Activated naive CD4-positive, alpha-beta T cell treated with anti-CD3 and anti-CD28 coated beads for 36 hours (primary cell): ENCODE measurements at places on chromosomes 2 and 18.

DNA sequence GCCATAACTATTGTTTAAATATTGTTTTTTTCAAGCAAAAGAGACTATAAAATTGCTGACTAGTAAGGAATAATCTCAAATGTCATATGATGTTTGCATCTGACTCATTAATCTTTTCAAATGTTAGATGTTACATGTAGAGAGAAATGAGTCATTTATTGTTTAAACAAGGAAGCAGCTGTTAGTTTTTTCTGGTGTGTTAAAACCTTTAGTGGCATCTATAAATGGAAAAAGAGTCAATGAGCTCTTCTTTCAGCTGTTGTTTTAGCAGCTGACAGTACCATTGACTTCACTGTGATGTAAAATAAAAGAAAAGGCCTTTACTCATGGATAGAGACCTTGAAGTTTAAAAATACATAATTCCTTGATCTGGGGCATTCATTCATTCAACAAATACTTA lies 1.8 kb upstream of the KLHL41 start:
- no peak overlapping the region for H3K27ac ChIP-seq
- H3K4me1 ChIP-seq: peaks cover 1% of the 10 kb centered on the region
- no peak for DNase-seq
- peaks cover 12% of the 10 kb centered on the region for H3K36me3 ChIP-seq
- H3K4me3 ChIP-seq: no peak overlapping the region

- DNase-seq: no peak
- H3K36me3 ChIP-seq: no peaks in the 10 kb centered on the region
- H3K27ac ChIP-seq: no peak overlapping the region
- peaks cover 16% of the 10 kb centered on the region for H3K4me1 ChIP-seq
- H3K27me3 ChIP-seq: no peaks in the 10 kb centered on the region
- no peak overlapping the region for H3K4me3 ChIP-seq
These were observed 274.3 kb upstream of the TRIB2 start for GRCh38 chr2:12442476-12442847.

DNA sequence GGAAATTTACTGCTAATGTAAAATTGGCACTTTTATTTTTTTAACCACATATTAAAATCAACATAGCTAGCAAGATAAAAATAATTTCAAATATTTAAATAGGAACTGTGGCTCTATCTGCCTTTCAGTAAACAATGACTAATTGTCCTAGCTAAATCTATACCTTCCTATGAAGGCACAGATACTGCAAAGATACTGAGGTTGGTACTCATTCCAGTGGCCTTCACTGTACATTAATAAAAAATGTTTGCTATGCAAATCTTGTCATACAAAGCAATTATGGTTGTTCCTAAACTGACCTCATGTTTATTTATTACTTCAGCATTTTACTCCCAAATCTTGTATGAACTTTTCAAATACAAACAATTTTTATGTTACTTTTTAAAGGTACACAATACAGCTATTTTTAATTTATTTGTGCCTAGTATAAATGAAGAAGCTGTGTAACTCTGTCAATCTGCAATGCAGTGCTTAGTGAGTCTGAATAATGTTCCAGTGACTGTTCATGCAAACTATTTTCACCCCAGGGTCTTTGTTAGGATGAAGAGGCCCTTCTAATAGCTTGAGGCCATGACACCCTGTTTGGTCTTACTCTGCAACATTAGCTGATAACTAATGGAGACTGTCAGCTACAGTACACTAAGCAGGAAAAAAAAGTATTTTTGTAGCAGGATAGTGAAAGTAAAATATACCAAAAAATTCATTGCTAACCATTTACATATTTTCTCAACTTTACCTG lies 9.3 kb upstream of the ERBB4 start:
- H3K27me3 ChIP-seq: no peaks in the 10 kb centered on the region
- H3K4me1 ChIP-seq: no peaks in the 10 kb centered on the region
- H3K36me3 ChIP-seq: no peaks in the 10 kb centered on the region
- DNase-seq: no peak

- DNase-seq: no peak
- no peaks in the 10 kb centered on the region for H3K4me1 ChIP-seq
- no peaks in the 10 kb centered on the region for H3K36me3 ChIP-seq
- H3K4me3 ChIP-seq: no peak overlapping the region
These were observed 232.5 kb upstream of the ZSWIM2 start for GRCh38 chr2:187081461-187081860.

DNA sequence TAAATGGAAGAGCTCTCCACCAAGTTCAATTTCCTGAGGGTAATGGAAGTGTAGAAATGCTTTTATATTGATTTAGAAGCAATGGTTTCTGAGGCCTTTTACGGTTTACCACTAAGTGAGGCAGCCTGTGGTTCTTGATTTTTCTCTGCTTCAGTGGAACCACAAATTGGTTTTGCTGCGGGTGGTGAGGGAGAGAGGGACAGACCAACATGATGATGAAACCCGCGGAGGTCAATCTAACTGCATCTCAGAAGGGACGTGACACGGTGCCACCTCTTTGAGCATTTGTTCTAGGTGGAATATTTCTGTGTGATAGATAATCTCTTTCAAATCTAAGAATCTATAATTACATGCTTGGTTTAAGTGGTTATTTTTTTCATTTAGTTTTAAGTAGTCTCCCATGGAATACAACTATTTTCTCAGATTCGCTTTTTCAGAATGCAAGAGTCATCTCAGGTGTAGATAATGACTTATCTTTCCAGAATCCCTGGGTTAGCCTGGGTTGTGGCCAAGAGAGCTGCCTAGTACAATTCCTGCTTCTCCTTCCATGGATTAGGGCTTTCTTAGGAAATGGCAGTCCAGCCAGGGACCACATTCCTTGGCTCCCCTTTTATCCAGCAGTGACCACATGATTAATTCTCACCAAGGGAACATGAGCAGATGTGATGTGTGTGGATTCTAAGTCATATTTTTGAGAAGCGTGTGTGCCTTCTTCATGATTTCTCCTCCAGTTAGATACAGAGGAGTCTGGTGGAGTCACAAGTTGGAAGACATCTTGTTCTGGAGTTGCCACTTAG lies 52.5 kb downstream of the KCNE4 start:
- DNase-seq: no peak
- no peaks in the 10 kb centered on the region for H3K4me1 ChIP-seq
- H3K4me3 ChIP-seq: no peak overlapping the region
- H3K27me3 ChIP-seq: peaks cover 3% of the 10 kb centered on the region
- H3K36me3 ChIP-seq: no peaks in the 10 kb centered on the region
- H3K27ac ChIP-seq: no peak overlapping the region

DNA sequence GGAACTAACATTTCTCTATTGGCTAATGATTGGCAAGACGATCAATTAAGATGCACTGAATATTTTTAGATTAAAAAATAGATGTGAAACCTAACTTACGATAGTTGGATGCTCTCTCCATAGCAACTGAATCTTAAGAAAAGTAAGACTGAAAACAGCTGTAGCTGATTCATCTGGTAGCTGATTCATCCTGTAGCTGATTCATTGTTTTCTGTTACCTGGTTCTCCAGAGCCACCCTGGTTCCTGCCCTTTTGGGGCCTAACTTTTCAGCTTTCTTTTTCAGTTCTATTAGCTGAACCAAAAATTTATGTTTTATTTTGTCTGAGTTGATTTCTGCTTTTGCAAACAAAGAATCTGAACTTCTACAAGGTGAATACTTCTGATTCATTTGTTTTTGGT lies 22.7 kb upstream of the SPR start:
- DNase-seq: peak; percentile 65
- no peaks in the 10 kb centered on the region for H3K36me3 ChIP-seq
- no peak overlapping the region for H3K27ac ChIP-seq
- H3K4me1 ChIP-seq: peaks cover 10% of the 10 kb centered on the region

- peaks cover 3% of the 10 kb centered on the region for H3K4me1 ChIP-seq
- peak; percentile 37 for DNase-seq
- H3K4me3 ChIP-seq: no peak overlapping the region
- H3K27ac ChIP-seq: no peak overlapping the region
- H3K36me3 ChIP-seq: no peaks in the 10 kb centered on the region
These were observed 24.7 kb upstream of the TOGARAM2 start for GRCh38 chr2:28956415-28956826.

- H3K4me1 ChIP-seq: peaks cover 2% of the 10 kb centered on the region
- peaks cover 7% of the 10 kb centered on the region for H3K36me3 ChIP-seq
- H3K4me3 ChIP-seq: no peak overlapping the region
- H3K27ac ChIP-seq: no peak overlapping the region
- no peaks in the 10 kb centered on the region for H3K27me3 ChIP-seq
- DNase-seq: no peak
These were observed 17.6 kb downstream of the AFF3 start for GRCh38 chr2:100124761-100125160.

DNA sequence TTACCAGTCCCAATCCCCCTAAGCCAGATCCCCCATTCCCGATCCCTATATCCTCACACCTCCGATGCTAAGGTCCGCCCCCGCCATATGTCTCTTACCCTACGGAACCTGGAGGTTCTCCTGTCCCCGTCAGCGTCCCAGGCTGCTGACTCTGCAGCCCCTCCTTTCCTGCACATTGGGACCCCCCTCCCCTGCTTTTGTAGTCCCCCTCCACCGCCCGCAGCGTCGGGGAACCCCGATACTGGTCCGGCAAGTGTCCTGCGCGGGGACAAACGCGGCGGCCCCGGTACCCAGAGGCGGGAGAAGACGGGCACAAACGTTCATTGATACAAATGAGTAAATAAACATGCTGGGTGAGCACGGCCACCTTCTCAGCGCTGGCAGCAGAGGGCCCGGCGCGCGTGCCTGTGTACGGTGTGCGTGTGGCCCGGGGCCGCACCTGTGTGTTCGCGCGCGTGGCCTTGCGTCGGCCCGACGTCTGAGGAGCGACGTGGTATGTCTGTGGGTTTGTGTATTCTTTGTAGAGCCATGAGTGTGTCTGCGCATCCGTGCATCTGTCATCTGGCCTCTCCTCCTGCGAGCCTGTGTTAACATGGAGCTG lies 2.0 kb upstream of the CYP26B1 start:
- H3K36me3 ChIP-seq: no peaks in the 10 kb centered on the region
- H3K27ac ChIP-seq: no peak overlapping the region
- peak overlapping the region; percentile 77 for H3K4me3 ChIP-seq

DNA sequence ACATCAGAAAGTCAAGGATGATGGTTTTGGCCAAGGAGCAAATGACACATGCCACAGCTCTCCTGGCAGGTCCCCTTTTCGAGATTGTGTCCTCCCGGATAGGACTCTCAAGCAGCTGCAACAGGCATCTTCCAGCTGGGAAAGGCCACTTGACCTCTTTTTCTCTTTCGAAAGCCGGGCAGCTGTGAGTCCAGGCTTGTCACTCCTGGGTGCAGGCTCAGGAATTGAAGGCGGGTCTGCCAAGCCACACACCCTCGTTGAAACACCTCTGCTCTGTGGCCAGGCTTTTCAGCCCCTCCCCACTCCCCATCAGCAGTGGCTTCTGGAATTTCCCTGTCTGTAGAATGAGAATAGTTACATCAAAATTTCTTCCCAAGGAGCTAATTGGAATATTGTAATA lies 98.0 kb downstream of the CCDC138 start:
- H3K4me3 ChIP-seq: no peak overlapping the region
- DNase-seq: no peak
- H3K27me3 ChIP-seq: no peaks in the 10 kb centered on the region
- H3K36me3 ChIP-seq: peaks cover 10% of the 10 kb centered on the region

GRCh38 chr2:11117776-11118175 lies 37.5 kb upstream of the SLC66A3 start:
- no peak overlapping the region for H3K27ac ChIP-seq
- no peak overlapping the region for H3K4me3 ChIP-seq
- no peaks in the 10 kb centered on the region for H3K36me3 ChIP-seq
- peaks cover 3% of the 10 kb centered on the region for H3K27me3 ChIP-seq
- DNase-seq: no peak
- no peaks in the 10 kb centered on the region for H3K4me1 ChIP-seq

DNA sequence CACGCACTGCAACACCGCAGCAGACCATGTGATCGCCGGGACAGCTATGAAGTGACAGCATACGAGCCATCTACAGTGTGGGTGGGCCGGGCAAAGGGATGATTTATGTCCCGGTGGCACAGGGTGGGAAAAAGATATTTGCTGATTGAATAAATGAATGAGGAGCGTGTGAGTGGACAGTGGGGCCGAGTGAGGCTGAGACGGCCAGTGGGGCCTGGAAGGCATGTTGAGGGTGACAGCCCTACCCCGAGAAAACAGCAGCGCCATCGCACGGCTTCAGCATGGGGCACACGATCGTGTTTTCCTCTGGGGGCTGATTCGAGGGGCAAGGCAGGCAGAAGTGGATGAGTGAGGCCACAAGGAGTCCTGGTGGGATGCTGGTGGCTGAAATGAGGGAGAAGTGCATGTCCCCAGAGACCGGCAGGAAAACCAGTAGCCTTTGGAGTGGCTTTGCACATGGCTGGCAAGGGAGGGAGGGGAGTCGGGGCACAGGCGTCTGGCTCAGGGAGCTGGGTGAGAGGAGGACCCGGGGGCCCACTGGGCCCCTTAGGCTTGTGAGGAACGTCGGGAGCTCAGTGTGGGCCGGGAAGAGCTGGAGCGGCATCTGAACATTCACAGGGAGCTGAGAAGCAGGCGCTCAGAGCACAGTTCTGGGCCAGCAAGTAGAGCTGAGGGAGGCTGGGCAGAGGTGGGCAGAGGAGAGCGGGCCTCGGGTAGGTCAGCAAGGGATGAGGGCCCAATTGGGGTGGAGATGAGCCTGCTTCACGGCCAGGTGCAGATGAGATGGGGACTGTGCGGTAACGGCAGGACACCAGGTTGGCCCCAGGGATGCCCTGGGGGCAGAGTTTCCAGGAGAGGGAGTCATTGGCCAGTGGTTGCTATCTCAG lies 32.1 kb upstream of the MAL start:
- no peak overlapping the region for H3K4me3 ChIP-seq
- no peak overlapping the region for H3K27ac ChIP-seq
- no peak for DNase-seq
- peaks cover 19% of the 10 kb centered on the region for H3K27me3 ChIP-seq
- no peaks in the 10 kb centered on the region for H3K4me1 ChIP-seq

DNA sequence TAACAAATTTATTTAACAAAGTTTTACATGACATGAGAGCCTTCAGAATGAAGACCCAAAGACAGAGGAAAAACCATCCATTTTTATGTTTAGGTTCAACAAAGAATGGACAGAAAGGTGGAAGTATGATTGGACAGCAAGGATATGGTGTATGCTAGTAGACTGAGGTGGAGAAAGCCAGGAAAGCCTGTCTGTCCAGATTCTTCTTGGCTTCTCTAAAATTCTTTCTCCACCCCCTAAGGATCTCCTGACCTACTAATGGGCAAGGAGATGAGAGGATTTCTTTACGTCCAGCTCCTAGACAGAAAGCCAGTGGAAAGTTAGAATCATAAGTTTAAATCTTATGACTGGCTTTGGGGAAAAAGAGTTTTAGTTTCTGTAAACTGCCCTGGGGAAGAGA lies 3.0 kb downstream of the ATIC start:
- peaks cover 45% of the 10 kb centered on the region for H3K4me1 ChIP-seq
- H3K4me3 ChIP-seq: no peak overlapping the region
- H3K36me3 ChIP-seq: peaks cover 47% of the 10 kb centered on the region
- H3K27me3 ChIP-seq: no peaks in the 10 kb centered on the region
- H3K27ac ChIP-seq: peak overlapping the region; percentile 3
